ENCODE measurements at places on chromosomes 4 and X. TPM values are rescaled to one million over a fixed set of nuclear protein-coding genes. Genes with fewer than 3 reads are reported as not detected.

The TMEM150C gene
- total RNA-seq = 3.5 TPM

GRCh38 chr4:108072300-108072699 is 82.6 kb downstream of the HADH start:
- no peak overlapping the region for H3K27ac ChIP-seq
- no peaks in the 10 kb centered on the region for H3K36me3 ChIP-seq
- no peaks in the 10 kb centered on the region for H3K27me3 ChIP-seq
- no peak overlapping the region for H3K4me3 ChIP-seq
- DNase-seq = no peak

GRCh38 chr4:174865418-174865985 is 36.5 kb upstream of the GLRA3 start:
- H3K27ac ChIP-seq = no peak overlapping the region
- no peak overlapping the region for H3K4me3 ChIP-seq
- no peaks in the 10 kb centered on the region for H3K27me3 ChIP-seq
- no peaks in the 10 kb centered on the region for H3K36me3 ChIP-seq
- no peak for DNase-seq
- H3K4me1 ChIP-seq = no peaks in the 10 kb centered on the region

DNA sequence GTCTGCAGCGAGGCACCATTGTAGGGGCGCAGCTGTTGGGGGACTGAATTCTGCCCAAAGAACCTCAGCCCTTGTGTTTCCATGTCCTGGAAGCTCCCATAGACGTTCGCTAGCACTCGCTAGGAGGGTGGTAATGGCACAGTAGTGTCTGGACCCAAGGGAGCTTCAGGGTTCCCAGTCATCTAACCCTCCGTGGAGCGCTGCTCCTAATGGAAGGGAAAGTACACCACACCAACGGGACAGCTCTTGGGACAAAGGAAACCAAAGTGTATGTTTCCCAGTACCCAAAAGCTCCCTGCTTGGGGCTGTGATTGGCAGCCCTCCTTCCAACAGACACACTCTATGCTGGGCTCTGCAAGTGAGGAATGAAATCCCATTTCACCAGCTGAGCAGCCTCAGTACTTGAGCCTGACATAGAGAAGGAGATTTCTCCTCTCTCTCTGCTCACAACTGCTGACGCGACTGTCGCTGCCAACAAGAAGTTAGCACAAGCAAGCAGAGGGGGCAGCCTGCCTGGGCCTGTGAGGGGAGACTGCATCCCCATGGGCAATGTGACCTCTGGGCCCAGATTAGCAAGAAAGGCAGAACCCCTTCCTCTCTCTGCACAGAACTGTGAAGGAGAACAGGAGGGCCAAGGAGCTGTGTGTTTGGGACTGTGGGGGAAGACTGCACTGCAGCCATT is 67.6 kb upstream of the SMARCAD1 start:
- no peaks in the 10 kb centered on the region for H3K4me1 ChIP-seq
- no peak for DNase-seq
- H3K27ac ChIP-seq = no peak overlapping the region
- no peak overlapping the region for H3K4me3 ChIP-seq
- no peaks in the 10 kb centered on the region for H3K27me3 ChIP-seq
- no peaks in the 10 kb centered on the region for H3K36me3 ChIP-seq

All from psoas muscle (tissue), 8 donors.